ENCODE measurements at places on chromosomes 3 and 15. TPM values are rescaled to one million over a fixed set of nuclear protein-coding genes. Genes with fewer than 3 reads are reported as not detected.

CHRNA3 gene
- total RNA-seq: not detected

BCL2A1 gene
- not detected for total RNA-seq

ATP8B4 gene
- total RNA-seq: not detected

LRIG1 gene
- 42.0 TPM for total RNA-seq

DNA sequence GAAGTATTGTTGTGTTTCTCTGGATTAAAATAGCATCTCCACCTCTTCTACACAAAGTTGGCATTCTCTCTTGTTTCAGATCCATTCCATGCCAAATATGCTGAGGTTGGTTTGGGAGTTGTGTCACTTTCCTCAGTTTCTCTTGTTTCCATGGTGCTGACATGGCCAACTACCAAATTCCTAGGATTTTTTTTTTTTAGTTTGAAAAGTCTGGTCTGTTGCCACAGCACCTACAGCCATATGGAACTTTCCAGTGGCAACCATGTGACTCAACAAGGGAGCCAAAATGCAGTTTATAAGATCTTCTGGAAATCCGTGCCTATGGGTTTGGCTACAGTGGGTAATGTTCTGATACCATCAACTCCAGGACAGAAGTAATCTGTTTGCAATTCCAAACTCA lies 96.0 kb upstream of the CLSTN2 start:
- H3K36me3 ChIP-seq: no peaks in the 10 kb centered on the region
- H3K27ac ChIP-seq: no peak overlapping the region
- no peaks in the 10 kb centered on the region for H3K4me1 ChIP-seq
- no peaks in the 10 kb centered on the region for H3K27me3 ChIP-seq

GRCh38 chr3:18649666-18650363 lies 224.7 kb upstream of the SATB1 start:
- H3K4me1 ChIP-seq: no peaks in the 10 kb centered on the region
- no peak overlapping the region for H3K4me3 ChIP-seq
- DNase-seq: no peak
- no peaks in the 10 kb centered on the region for H3K27me3 ChIP-seq
- no peak overlapping the region for H3K27ac ChIP-seq

GRCh38 chr15:100786139-100786531 lies 93.5 kb upstream of the ALDH1A3 start:
- DNase-seq: no peak
- H3K36me3 ChIP-seq: no peaks in the 10 kb centered on the region
- H3K27ac ChIP-seq: no peak overlapping the region
- no peaks in the 10 kb centered on the region for H3K27me3 ChIP-seq

DNA sequence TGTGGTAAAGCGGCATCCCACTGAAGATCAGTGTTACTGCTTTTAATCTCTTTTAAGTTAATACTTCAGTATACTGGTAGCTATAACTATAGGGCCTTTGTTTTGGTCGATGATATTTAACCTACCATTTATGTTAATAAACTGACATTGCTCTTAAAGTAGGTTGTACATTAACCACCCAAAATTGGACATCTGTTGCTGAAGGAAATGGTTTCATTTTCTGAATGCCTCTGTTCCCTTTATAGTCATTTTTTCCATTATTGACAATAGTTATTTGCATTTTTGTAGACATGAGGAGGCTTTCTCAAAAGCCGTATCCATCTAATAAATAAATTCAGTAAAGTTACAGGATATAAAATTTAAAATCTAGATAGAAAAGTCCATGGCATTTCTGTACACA lies 252.4 kb upstream of the UBE2E1 start:
- no peaks in the 10 kb centered on the region for H3K27me3 ChIP-seq
- no peak overlapping the region for H3K4me3 ChIP-seq
- H3K27ac ChIP-seq: no peak overlapping the region
- no peak for DNase-seq

DNA sequence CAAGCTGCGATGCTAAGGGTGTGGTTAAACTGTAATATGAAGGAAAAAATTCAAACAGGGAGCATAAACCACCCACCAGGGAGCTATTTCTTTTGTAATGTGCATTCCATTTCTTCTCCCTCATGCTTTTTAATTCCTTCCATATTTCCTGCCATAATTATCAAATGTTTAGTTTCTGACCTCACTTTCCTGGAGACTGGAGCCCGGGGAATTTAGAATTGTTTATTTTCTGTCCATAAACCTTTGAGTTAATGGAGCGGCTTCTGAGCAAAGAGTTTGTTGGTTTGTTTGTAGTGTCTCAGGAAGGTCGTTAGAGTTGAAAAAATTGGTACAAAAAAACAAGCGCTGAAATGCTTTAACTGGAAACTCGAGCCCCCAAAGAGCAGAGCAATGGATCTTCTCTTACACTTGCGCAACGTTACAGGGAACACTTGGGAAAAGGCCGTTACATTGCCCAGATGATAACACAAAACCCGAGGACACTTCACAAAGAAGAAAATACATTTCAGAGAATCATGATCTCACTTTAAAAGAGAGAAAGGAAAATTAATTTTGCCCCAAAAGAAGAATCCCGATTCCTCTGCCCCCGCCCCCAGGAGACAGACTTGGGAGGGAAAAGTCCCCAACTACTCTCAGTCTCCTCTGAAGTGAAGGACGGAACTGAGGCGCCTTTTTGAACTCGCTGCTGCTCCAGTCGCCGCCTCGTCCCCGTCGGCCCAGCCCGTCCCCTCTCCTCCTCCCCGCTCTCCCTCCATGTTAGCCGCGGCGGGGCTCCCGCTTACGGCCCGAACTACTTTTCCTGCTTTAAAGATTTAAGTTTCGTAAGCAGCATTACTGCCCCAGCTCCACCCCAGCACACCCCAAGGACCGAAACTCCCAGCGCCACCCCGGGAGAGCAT lies 842 bp downstream of the FSTL1 start:
- H3K27me3 ChIP-seq: no peaks in the 10 kb centered on the region
- DNase-seq: peak; percentile 59
- no peaks in the 10 kb centered on the region for H3K36me3 ChIP-seq
- H3K4me3 ChIP-seq: peak overlapping the region; percentile 95
- peak overlapping the region; percentile 89 for H3K27ac ChIP-seq

- H3K4me1 ChIP-seq: no peaks in the 10 kb centered on the region
- peak overlapping the region; percentile 21 for H3K4me3 ChIP-seq
- H3K27ac ChIP-seq: no peak overlapping the region
- peak; percentile 70 for DNase-seq
Measured at GRCh38 chr3:120567370-120568201, 28.6 kb upstream of the NDUFB4 start.

GRCh38 chr3:124246949-124247348 lies 255.0 kb upstream of the ROPN1 start:
- H3K27ac ChIP-seq: no peak overlapping the region
- no peak overlapping the region for H3K4me3 ChIP-seq
- peak; percentile 26 for DNase-seq
- no peaks in the 10 kb centered on the region for H3K36me3 ChIP-seq
- peaks cover 27% of the 10 kb centered on the region for H3K4me1 ChIP-seq
- no peaks in the 10 kb centered on the region for H3K27me3 ChIP-seq

- no peak overlapping the region for H3K4me3 ChIP-seq
- H3K36me3 ChIP-seq: no peaks in the 10 kb centered on the region
- H3K27ac ChIP-seq: no peak overlapping the region
- H3K27me3 ChIP-seq: no peaks in the 10 kb centered on the region
Measured at GRCh38 chr15:88491158-88491557, 23.6 kb downstream of the MRPS11 start.

- H3K4me1 ChIP-seq: peaks cover 5% of the 10 kb centered on the region
- H3K27ac ChIP-seq: no peak overlapping the region
- no peak for DNase-seq
- H3K36me3 ChIP-seq: no peaks in the 10 kb centered on the region
- H3K4me3 ChIP-seq: no peak overlapping the region
Measured at GRCh38 chr15:63968122-63968524, 78.2 kb downstream of the DAPK2 start.

DNA sequence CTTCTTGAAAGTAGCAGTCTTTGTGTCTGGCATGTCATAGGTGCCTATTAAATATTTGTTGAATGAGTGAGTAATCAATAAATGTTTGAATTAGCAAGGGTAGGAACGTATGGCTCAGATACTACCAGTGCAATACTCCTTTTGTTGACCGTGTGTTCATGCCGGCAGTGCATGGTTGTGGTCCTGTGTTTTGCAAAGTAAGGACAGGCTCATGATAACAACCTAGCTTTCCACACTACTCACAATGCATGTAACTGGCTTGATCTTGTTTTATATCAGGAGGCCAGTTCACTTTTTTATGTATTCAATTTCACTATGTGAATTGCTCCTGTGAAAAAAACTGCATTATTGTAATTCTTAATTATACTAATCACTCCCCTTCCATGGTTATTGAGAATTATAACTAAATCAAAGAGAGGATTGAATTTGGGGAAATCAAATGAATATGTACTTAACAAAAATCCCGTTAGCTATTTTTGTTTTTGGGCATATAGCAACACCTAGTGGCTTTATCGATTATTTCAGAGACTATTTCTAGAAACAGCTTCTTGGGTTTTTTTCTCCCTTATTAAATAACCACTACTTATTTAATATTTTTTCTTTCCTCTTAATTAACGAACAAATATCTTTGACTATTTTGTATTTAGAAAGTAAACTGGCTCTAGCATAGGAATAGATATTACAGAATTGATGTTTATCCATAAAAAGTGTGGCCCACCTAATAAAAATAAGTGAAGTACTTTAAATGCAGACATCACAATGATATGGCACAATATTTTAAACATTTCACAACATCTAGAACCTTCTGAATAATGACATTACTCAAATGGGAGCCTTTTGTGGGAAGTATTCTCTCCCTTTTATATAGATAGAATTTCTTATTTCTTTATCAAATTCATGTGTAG lies 218.5 kb downstream of the BBX start:
- H3K27me3 ChIP-seq: no peaks in the 10 kb centered on the region
- H3K36me3 ChIP-seq: no peaks in the 10 kb centered on the region
- H3K4me3 ChIP-seq: no peak overlapping the region
- H3K27ac ChIP-seq: no peak overlapping the region
- no peaks in the 10 kb centered on the region for H3K4me1 ChIP-seq

- no peak overlapping the region for H3K4me3 ChIP-seq
- peak; percentile 99 for DNase-seq
- H3K4me1 ChIP-seq: peaks cover 26% of the 10 kb centered on the region
- no peaks in the 10 kb centered on the region for H3K36me3 ChIP-seq
- no peaks in the 10 kb centered on the region for H3K27me3 ChIP-seq
- peak overlapping the region; percentile 73 for H3K27ac ChIP-seq
Measured at GRCh38 chr15:70856884-70857561, 3.1 kb upstream of the LARP6 start.

DNA sequence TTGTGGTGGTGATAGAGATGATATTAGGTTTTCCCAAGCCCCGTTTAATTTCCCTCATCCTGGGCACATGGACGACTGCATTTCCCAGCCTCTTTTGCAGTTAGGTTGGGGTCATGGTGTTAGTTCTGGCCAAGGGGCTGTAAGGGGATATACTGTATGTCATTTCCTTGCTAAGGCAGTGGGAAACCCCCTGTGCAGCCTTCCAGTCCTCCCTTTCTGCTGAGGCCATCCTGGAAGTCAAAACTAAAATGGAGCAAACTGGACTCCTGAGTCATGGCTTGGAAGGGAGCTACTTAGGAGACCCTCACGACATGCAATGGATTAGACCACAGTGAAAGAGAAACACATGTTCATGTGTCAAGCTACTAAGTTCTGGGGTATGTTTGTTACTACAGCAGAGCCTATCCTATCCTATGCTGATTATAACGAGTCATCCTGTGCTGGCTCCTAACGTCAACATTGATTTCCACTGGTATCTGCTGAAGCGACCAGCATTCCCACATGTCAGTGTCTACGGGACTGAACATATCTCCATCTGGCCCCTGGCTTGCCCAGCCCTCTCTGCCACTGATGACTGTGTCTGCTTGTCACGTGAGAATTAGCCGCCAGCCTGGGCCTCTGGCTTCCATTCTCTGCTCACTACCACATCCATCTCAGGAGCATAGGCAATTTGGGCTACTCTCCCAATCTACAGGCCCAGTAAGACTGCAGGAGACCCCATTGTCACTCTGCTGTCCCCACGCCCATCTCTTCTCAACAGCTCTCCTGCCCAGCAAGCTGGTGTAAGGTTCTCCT lies 85.6 kb upstream of the MEF2A start:
- no peak overlapping the region for H3K4me3 ChIP-seq
- H3K36me3 ChIP-seq: no peaks in the 10 kb centered on the region
- peaks cover 17% of the 10 kb centered on the region for H3K4me1 ChIP-seq
- H3K27ac ChIP-seq: no peak overlapping the region
- H3K27me3 ChIP-seq: no peaks in the 10 kb centered on the region

DNA sequence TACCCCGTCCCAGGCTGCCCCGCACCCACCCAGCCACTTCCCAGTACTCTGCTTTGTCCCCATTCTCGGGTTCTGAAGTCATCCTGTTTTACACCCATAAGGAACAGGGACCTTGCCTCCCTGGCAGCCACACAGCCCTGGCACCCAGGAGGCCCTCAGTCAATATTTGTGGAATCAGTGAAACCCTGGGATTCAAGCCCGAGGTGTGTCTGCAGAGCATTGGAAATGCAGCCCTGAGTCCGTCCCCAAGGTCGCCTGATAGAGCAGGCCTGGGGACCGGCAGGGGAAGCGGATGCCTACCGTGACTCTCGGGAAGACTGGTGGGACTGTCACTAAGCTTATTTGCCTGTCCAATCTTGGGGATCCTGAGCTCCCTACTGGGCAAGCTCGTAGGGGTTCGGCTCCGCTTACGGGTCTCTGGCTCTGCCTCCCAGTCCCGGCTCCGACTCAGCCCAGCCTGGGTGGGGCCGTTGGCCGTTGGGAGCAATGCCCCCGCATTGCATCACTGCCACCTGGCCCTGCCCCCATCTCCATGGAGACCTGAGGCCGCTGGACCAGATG lies 64.4 kb upstream of the TAMM41 start:
- no peaks in the 10 kb centered on the region for H3K4me1 ChIP-seq
- H3K36me3 ChIP-seq: no peaks in the 10 kb centered on the region
- no peak for DNase-seq
- no peaks in the 10 kb centered on the region for H3K27me3 ChIP-seq

All from endothelial cell of umbilical vein (primary cell).